NCI-H1048 (cell line): ENCODE measurements at places on chromosomes 1 and 21.

DNA sequence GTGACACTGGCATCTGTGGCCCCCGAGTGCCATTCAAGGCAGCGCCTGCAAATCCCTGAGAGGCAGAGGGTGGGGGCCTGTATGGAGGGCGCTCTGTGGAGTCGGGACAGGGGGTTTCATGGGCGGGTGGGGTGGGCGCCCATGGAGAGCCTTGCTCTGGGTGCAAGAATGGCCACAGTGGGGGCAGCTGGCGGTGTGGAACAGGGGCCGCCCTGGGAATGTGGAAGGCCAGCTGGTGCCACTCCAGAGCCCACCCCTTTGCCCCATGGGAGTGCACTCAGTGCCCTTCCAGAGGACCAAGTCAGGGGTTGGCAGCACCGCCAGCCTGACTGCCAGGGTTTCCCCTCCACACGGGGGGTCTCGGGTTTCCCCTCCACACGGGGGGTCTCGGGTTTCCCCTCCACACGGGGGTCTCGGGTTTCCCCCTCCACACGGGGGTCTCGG is 55.0 kb upstream of the TRAPPC10 start:
- no peak for DNase-seq

GRCh38 chr21:15022608-15023261 is 42.1 kb downstream of the NRIP1 start:
- DNase-seq, result no peak

DNA sequence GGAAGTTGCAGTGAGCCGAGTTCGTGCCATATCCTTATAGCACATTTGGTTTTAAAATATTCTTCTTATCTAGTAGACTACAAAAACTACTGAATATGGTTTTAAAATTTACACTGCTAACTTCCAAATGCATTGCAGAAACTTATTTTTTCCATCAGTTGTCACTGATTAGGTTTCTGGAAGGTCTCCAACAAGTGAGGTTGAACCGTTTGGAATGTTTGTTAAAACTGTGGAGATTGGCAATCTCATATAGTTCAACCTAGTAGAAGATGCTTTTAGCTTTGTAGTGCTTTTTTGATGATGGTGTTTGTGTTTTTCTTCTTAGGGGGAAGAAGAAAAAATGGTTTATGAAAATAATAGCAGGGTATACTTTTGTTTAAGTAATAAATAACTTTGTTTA is 12.9 kb downstream of the CENPF start:
- DNase-seq, result no peak

DNA sequence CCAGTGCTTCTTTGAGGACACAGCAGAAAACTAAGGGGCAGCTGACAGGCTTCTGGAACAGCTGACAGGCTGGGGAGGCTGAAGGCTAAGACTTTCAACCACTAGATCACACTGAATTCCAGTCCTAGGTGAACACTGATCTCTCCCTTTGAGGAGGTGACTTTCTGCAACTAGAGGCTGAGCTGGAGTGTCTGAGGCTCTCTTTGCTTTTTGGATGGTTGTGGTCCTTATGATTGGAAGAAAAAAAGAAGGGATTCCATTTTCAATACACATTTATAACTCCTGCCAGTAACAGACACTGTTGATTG is 1.4 kb downstream of the IL6R start:
- no peak for DNase-seq

- DNase-seq, result no peak
These were observed 7.3 kb upstream of the FAM78B start for GRCh38 chr1:166174108-166174507.

- no peak for DNase-seq
These were observed 16.5 kb upstream of the TRAPPC10 start for GRCh38 chr21:43995521-43996105.

DNA sequence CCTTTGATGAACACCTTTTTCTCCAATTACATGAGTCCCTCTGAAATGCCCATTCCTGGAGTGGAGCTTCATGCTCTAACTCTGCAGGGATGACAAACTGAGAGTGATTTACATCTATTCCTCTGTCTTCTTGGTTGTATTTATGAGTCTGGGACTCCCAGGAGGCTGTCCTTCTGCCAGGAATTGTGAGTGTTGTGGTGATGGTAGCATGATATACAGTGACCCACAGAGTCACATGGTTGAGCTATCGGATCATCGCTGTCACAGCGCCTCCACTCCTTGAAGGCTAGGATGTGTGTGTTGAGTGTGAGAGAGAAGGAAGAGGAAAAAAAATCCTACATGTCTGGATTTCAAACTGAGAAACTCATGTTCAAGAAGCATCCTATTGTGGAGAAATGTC is 163.4 kb upstream of the CACNA1E start:
- DNase-seq, result no peak

GRCh38 chr1:230144758-230145504 is 77.9 kb downstream of the GALNT2 start:
- DNase-seq, result no peak

GRCh38 chr1:151846062-151846568 is 6.5 kb upstream of the C2CD4D start:
- no peak for DNase-seq

- no peak for DNase-seq
These were observed 100.8 kb upstream of the TARDBP start for GRCh38 chr1:10911490-10912166.

GRCh38 chr1:96804648-96805047 is 83.1 kb downstream of the PTBP2 start:
- DNase-seq, result no peak

GRCh38 chr1:247293047-247293446 is 37.2 kb downstream of the VN1R5 start:
- DNase-seq, result no peak

GRCh38 chr1:221701570-221702186 is 40.2 kb downstream of the DUSP10 start:
- no peak for DNase-seq
